ENCODE measurements at places on chromosomes 7 and 10. TPM values are rescaled to one million over a fixed set of nuclear protein-coding genes. Genes with fewer than 3 reads are reported as not detected.

UPK3BL1 gene
- 12.1 TPM for total RNA-seq

CLDN15 gene
- 3.3 TPM for total RNA-seq

NOLC1 gene
- 130 TPM for total RNA-seq

PIP gene
- total RNA-seq: not detected

SPAM1 gene
- total RNA-seq: not detected

BUD31 gene
- total RNA-seq: 134 TPM

DNA sequence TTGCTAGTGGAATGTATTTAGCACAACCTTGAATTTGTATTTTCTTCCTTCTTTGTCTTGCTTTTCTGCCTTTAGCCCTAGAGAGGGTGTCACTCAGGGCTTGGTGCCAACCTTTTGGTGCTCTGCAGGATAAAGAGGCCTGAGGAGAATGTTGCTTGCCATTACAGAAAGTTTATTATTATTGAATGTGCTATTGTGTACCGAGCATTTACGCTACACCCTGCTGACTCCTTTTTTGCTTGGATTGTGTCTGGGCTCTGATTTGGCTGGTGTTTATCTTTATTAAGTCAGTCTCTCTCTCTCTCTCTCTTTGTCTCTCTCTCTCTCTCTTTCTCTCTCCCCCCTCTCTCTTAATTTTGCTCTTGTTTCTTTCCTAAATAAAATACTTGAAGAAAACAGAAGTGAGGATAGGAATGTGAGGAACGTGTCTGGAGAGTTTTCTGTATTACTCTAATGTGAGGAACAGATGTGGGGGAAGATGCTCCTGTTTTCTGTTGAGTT lies 284.4 kb upstream of the PHYHIPL start:
- DNase-seq: no peak

DNA sequence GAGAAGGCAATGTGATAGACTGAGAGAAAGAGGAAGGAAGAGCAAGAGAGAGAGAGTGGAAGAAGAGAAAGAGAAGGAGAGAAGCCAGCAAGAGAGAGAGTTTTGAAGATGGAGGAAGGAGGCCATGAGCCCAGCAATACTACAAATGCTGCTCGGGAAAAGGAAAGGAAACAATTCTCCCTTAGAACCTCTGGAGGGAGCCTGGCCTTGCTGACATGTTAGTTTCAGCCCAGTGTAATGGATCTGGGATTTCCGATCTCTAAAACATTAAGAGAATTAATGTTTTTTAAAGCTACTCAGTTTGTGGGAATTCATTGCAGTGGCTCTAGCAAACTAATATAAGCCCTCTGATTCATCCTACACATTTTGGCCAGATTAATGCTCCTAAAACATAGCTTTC lies 206.8 kb upstream of the MTPN start:
- no peak for DNase-seq

- no peak for DNase-seq
These were observed 186.2 kb downstream of the ELFN1 start for GRCh38 chr7:1856161-1856887.

DNA sequence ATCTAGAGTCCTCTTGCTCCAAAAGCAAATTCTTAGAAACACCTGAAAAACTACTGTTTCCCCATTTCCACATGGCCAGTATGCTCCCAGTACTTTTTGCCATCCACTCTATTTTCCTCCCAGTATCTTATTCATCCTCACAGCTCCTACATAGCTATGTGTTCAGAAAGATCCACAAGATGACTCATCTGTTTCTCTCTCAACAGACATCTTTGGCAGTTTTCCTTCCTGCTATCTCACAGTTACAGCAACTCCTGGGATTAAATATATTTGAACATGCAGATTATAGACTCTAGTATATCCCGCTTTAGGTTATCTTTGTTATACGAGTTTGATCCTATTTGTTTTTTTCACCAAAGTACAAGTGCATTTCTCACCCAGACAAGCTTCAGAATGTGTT lies 675.6 kb upstream of the POT1 start:
- DNase-seq: peak; percentile 10

GRCh38 chr10:78634835-78635234 lies 433.9 kb upstream of the ZMIZ1 start:
- no peak for DNase-seq

GRCh38 chr7:27142580-27143022 lies 880 bp downstream of the HOXA5 start:
- no peak for DNase-seq

GRCh38 chr7:40865441-40866233 lies 730.8 kb downstream of the SUGCT start:
- DNase-seq: no peak

DNA sequence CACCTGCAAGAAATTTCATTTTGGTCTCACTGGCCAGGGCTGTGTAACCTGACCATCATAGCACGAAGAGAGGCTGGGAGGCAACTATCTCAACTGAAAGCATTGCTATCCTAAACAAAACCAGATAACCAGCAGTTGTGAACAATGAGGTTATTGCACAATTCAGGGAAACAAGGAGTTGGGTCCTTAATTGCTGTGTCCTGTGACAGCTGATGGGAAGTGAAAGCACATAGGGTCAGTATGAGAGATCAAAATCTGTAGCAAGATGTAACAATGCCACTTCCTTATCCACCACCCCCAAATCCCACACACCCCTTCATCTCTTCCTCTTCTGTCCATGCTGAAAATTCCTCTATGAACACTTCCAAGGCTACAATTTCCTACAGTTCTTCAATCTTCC lies 80.2 kb downstream of the HTR7 start:
- no peak for DNase-seq

DNA sequence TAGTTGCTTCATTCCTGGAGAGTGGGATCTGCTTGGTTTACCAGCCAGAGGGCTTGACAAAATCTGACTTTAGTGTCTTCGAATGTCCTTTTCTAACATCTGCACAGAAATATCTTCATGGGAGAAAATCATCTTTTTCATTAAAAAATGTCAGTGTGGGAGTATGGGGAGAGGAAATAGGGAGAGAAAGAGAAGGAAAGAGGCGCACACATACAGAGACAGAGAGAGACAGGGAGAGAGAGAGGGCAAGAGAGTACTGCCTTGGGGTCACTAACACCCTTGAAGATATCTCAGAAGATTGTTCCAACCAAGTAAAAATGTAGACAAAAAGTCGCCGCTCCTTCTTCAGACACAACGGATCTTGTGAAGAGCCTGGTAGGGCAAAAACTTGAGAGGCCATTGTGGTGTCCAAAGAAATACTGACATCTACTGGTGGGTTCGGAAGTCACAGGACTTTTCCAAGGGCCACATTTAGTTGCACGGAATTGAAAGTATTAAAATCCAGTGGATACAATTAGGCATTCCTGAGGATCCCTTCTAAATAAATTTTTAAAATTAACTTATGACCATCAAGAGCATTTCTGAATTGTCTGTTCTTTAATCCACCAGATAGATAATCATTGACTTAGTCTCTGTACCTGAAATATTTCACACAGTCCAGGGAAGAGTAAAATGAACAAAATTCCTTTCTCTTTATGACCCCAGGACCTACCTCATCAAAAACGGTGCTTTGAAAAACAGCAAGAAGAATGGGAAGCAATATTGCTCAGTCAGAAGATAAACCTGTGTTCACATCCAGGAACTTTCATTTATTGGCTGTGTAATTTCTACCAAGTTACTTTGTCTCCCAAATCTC lies 29.7 kb downstream of the VIM start:
- DNase-seq: peak; percentile 18

GRCh38 chr7:50119815-50120637 lies 27.0 kb upstream of the ZPBP start:
- DNase-seq: no peak

- no peak for DNase-seq
These were observed 557.5 kb upstream of the PCDH15 start for GRCh38 chr10:55358539-55358938.

DNA sequence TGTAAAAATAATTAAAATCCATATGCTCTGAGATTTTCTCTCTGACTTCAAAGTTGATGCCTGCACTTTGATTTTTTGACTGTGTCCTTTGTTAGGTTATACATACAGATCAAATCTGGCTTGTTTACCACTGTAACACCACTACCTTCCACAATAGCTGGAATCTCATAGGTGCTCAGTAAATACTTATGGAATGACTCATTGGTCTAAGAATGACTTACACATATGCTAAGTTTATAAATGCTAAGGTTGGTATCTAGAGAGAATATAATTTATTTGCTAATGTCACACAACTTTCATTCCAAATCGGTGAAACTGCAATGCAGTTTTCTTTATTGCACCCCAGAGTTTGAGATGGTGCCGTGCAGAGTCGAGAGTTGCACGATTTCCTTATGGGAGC lies 578.5 kb downstream of the SH2D4B start:
- DNase-seq: no peak

DNA sequence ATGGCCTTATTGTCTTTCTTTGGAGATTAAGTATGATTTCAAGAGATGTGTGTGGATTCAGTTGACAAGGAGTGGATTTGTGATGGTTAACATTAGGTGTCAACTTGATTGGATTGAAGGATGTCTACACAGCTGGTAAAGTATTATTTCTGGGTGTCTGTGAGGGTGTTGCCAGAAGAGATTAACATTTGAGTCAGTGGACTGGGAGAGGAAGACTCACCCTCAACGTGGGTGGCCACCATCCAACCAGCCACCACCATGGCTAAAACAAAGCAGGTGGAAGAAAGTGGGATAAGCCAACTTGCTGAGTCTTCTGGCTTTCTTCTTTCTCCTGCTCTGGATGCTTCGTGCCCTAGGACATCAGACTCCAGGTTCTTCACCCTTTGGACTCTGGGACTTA lies 76.1 kb downstream of the GPR37 start:
- DNase-seq: no peak

GRCh38 chr10:23868121-23868520 lies 340.8 kb upstream of the KIAA1217 start:
- no peak for DNase-seq

DNA sequence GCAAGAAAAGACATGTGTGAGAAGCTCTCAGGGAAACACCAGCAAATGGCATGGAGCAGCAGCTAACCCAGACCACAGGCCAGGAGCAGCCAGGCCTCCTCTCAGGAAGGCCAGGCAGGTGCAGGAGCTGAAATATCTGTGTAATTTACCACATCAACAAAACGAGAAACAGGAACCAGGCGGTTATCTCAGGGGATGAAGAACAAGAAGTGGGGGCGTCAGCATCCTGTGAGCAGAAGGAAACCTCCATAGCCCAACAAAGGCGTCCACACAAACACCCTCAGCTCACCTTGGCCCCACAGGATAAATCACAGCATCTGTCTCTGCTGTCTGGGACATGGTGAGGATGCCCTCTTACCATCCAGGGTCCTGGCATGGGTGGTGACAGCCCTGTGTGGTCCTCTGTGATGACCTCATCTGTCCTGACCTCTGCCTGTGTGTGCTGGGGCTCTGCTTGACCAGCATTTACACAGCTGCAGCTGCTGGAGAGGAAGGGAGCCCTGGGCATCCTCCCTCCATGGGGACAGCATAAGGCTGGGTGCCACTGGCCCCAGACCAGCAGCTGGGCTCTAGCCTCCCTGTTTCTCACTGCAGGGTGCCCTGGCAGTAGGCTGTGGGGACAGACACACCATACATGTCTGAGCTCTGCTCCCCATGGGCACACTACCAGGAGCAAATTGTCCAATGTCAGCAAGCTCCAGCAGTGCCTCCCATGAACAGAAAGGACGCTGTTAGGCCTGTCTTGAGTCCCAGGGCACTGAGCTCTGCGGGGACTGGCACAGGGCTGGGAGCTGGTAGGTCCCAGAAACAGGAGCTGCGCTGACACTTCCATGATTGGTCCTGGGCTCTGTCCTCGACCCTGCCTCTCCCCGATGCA lies 34.6 kb downstream of the ANXA8 start:
- no peak for DNase-seq

DNA sequence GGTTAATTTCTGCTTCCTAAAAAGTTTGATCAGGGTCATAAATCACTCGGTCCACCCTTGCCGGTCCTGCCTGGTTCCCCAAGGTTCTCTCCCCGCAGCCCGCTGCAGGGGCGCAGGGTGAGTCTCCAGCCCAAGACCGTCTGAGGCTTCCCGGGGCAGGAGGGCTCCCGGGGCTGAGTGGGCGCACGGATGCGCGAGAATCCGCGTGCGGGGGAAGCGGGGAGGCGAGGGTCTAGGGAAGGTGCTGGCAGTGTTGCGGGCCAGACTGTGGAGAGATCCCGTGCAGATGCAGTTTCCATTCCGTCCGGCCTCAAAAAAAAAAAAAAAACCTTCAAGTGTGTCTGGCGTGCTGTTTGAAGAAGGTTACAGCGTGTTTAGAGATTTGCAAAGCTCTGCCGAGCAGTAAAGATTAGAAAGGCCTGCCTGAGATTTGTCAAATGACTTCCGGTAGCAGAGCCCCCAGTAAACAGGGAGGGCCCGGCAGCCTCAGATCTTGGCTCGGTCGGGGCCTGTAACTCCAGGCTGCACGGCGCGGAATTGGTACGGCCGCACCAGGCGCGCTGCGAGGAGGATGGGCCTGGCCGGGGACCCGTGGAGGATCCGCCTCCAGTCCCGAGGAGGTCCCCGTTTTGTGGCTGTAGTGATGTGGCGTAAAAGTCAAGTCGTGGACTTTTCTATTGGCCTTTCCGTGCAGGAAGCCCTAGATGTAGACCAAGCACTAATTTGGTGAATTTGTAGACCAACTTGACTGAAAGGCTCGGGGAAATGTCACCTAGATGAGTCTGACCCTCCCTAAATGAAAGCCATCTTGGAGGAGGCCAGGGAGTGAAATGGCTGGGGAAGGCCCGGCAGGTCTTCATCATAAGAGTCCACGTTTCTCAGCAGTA lies 293.2 kb upstream of the NFE2L3 start:
- DNase-seq: no peak

- peak; percentile 79 for DNase-seq
These were observed 72.5 kb downstream of the CDK6 start for GRCh38 chr7:92763636-92764423.

DNA sequence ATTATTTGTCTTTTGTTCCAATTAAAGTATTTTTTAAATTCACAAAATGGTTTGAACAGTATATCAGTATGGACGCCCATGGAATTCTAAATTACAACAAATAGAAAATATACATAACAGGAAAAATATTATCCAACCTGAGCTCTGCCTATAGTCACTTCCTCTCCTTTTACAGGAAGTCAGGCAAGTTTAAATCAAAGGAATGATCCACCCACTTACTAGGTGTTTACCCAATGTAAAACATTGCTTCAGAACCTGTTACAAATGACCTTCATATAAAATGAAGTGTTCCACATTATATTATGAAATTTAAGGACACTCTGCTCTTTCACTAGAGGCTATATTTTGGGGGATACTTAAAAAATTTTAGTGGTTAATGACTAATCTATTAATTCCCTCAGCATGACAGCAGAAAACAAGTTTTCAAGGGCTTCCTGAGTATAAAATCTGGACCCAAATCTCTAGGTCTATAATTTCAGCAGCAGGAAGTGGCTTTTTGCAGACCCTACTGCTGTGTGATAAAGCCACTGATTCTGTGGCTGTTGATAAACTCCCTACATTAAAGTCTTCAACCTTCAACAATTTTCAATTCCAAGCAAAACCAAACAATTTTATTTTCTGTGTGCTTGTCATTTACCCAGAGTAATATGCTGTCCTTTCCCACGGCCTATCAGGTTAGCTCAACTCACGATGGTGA lies 722.6 kb downstream of the GATA3 start:
- DNase-seq: no peak

DNA sequence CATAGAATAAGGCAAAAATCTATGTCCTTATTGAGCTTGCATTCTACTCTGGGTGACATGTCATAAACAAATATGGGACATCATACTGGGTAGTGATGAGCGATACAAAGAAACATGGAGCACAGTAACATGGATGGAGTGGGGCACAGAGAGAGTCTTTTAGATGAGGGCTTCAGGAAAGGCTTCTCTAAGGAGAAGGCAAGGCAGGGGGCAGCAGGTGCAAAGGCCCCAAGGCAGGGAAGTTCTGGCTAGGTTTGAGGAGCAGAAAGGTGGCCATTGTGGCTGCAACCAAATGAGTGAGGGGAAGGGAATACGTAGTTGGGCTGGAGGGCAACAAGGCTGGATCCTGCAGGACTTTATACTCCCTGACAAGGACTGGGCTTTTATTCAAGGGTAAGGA lies 211.4 kb downstream of the HERPUD2 start:
- DNase-seq: no peak
